ENCODE measurements at places on chromosomes 12 and 14.
A peak's percentile ranks its signal among the peaks of the same experiment; 100 is the strongest.

DNA sequence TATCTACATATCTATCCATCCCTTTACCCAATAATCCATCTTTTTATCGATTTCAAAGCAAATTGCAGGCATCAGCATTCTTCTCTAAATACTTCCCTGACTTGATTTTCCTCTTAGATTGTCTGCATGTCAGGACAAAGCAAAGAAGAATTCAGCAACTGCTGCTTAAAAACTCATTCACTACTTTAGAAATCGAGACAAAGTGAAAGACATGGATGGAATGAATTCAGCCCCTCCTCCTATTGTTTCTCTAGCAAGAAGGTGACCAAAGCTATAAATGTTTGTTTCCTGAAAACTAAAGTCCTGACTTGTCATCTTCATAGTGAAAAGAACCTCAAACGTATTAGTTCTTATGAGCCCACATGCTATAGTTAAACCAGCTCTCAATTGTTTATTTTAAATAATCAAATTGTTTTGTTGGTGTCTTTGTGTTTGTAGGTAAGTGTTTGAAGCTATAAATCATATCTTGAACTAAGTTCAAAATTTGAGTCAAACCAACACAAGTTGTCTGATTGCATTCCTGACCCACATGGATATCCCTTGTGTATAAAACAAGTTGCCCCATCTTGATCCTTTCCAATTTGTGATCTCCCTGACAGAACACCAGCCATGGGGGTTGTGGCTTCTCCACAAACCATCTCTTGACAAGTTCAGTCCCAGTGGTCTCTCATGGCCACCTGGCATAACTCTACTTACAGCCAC is 58.6 kb upstream of the ARHGAP5 start:
- DNase-seq: no peak

GRCh38 chr12:12156828-12157227 is 86.1 kb downstream of the BCL2L14 start:
- no peak for DNase-seq

DNA sequence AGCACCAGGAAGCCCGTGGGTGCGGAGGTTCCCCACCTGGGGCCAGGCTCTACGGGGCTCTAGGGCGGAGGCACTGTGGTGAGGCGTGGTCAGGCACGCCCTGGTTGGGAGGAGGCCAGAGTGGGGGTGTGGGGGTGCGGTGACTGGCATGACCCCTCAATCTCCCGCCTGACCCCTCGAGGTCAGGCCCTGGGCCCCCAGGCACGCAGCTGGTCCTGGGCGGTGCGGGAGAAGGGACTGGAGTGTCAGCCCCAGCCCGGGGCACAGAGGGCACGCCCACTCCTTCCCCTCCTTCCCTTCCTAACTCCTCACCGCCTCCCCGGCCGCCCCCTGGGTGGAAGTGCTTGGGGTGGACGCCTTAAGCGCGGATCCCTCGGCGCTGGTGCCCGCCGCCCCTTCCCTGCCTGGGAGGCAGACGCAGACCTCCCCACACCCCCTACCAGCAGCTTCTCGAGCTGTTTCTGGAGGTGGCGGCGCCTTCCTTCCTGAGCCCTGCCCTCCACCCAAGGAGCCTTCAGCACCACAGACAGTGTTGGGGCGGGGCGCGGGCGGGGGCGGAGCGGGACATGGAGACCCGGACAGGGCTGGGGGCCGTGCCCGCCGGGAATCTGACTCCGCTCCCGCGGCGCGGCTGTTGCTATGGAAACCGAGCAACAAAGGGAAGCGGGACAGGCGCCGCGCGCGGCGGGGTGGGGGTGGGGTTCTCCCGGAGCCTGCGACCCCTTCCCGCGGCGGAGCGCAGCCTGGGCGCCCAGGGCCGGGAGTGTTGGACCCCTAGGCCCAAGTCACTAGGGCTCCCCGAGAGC is 741 bp upstream of the CRIP2 start:
- DNase-seq: peak; percentile 70

GRCh38 chr14:101181446-101182313 is 278.2 kb upstream of the RTL1 start:
- no peak for DNase-seq

Measured in stimulated activated CD8-positive, alpha-beta memory T cell treated with anti-CD3 and anti-CD28 coated beads, Interleukin-4, amount 100 ng/mL, for 48 hours (primary cell).